ENCODE measurements at places on chromosomes 12 and 14. TPM values are rescaled to one million over a fixed set of nuclear protein-coding genes. Genes with fewer than 3 reads are reported as not detected.

KRT79 gene
- 0.16 TPM for total RNA-seq

TAS2R8 gene
- not detected for total RNA-seq

OR4E2 gene
- not detected for total RNA-seq

TRMT61A gene
- 11.9 TPM for total RNA-seq

TMEM229B gene
- 1.0 TPM for total RNA-seq

NKX2-1 gene
- not detected for total RNA-seq

CHMP4A gene
- 20.2 TPM for total RNA-seq

CLEC7A gene
- not detected for total RNA-seq

XPOT gene
- 40.9 TPM for total RNA-seq

TEDC1 gene
- 44.2 TPM for total RNA-seq

LACRT gene
- not detected for total RNA-seq

PTCSC3 gene
- not detected for total RNA-seq

Measured in mesangial cell (primary cell).